ENCODE measurements at places on chromosomes 2 and 18.

- DNase-seq: no peak
Observed at GRCh38 chr18:59021500-59021899, 118.2 kb upstream of the SEC11C start.

DNA sequence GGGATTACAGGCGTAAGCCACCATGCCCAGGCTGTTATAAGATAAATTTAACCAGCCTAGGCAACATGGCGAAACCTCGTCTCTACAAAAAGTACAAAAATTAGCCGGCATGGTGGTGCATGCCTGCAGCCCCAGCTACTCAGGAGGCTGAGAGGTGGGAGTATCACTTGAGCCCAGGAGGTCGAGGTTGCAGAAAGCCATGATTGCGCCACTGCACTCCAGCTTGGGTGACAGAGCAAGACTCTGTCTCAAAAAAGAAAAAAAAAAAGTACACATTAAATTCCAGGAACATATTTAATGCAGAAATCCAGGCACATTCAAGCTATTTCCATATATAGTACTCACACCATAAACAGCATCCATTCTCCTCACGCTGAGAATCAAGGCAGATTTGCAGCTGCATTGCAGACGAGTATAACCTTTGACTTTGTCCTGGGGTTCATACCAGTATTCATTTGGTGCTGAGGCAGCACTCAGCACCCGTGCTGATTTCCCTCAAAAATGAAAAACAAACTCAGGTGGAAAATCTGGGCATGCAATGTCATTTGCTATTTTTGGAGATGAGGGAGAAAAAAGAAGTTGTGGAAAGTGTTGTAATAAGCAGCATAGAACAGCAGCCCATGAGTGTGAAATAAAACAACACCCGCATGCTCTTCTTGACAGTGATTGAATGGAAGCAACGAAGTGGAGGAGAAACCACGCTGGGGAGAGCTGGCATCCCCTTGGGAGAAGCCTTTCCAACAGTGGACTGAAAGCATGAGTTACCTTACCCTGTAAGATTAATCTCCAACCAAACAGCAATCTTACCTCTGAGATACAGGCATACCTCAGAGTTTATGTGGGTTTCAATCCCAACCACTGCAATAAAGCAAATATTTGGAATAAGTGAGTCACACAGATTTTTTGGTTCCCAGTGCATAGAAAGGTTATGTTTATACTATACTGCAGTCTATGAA, 46.8 kb upstream of the ANXA4 start:
- DNase-seq: no peak

- DNase-seq: peak; percentile 22
Observed at GRCh38 chr2:45610281-45611019, 617 bp downstream of the SRBD1 start.

DNA sequence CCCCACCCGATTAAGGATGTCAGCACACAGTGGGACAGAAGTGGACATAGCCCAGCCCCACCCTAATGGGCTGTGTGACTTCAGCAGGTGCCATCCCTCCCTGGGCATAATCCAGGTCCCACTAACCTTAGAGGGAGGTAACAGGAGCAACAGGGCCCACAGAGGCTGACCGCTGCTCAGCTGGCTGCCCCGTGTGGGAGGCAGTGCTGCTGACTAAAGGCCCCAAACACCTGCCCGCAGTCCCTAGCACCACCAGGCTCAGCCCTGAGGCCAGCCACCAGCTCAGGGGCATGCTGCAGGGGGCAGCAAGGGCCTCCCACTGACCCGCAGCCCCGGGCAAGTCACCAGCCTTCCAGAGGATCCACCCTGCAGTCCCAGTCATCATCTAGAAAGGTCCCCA, 14.6 kb downstream of the BIN1 start:
- DNase-seq: no peak
